ENCODE measurements at places on chromosomes 2 and 18.

DNA sequence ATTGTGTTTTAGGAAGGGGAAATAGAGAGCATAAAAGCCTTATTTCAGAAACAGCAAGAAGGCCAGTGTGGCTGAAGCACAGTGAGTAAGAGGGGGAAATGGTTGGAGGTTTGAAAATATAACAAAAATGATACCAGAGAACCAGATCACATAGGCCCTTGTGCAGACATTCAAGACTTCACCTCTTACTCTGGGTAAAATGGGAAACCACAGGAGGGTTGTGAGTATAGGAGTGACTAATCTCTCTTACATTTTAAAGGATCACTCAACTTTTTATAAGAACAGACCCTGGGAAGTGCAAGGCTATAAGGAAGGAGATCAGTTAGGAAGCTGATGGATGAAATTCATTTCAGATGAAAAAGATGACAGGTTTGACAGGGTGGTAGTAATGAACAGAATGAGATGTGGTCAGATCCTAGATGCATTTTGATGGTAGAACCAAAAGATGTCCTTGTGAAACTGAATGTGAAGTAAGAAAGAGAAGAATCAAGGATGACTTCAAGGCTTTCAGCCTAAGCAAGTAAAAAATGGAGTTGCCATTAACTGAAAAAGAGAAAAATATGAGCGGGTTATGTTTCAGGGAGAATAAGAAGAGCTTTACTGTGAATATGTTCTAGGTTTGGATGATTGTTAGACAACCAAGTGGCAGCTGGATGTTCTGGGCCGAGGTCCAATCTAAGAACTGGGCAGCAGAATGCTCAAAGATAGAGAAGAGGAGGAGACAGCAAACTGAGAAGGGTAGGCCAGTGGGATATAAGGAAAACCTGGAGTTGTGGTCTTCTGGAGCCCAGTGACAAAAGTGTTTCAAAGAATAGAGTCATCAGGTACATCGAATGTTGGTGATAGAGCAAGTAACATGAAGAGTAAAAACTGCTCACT is 65.1 kb downstream of the USP40 start:
- peak; percentile 86 for DNase-seq

- DNase-seq = no peak
Measured at GRCh38 chr2:128970332-128971116, 651.9 kb upstream of the HS6ST1 start.

DNA sequence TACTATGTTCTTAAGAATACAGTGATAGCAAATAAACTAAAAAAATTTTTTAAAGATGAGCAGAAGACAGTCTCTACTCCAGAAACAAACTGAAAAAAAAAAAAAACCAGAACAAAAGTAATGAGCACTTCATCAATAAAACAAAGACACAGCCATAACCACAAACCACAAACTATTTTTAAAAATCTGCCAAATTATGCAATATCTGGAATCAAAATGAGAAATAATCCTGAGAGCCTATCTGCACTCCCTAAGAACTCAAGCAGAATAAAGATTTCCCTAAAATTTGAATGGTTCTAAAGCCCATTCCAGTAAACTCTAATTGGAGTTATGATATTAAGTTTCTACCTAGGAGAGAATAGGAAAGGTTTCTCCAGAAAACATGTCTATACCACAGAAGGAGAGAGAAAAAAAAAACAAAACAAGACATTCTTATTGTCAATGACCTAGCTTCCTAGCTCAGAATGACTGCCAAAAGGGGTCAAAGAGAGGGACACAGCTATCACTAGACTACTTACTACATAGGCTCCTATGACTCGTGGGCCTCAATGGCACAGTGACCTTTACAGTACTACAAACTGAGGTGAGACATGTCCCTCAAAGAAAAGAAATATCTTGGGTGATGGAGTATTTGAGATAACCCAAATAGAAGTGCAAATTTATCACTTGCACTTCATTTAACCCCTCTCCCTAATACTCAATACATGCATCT is 262.8 kb downstream of the ZEB2 start:
- DNase-seq = peak; percentile 64

- DNase-seq = no peak
Measured at GRCh38 chr2:95274291-95275150, at the start of gene PROM2. Gene PROM2 (plus strand): TSS chr2:95274449. CDS start chr2:95274586, 137 bp downstream.

DNA sequence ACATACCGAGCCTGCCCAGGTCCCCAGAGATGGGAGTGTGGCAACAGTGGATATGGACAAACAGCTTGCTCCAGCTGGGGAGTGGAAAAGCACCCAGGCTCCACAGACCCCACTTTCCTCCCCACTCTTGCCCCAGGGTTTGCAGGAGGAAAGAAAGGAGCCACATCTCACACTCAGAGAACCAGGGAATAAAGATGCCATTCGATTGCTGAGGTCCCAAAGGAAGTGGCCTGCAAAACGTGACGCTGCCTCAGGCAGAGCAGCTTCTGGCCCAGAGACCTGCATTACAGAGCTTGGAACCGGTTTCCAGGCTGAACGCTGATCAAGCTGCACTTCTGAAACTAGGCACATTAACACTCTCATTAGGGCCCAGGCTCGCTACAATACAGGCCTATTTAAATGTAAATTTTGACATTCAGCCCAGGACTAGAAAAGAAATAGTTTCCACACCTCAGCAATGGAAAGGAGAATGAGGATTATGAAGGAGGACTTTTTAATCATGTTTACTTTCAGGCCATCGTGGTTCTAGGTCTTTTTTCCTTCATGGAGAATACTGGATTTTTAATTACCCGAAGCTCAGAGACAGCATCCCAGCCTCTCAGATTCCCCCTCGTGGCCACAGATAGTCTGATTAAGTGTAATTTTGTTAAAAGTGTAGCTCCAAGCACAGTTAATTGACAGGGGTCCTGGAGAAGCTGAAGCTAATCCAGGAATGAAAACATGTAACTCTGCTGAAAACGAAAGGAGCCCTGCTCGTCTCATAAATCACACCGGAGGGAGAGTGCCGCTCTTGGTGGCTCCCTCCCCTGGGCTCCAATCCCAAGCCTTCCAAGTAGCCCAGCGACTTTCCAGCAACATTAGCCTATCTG is 221.3 kb upstream of the RAB6C start:
- no peak for DNase-seq

DNA sequence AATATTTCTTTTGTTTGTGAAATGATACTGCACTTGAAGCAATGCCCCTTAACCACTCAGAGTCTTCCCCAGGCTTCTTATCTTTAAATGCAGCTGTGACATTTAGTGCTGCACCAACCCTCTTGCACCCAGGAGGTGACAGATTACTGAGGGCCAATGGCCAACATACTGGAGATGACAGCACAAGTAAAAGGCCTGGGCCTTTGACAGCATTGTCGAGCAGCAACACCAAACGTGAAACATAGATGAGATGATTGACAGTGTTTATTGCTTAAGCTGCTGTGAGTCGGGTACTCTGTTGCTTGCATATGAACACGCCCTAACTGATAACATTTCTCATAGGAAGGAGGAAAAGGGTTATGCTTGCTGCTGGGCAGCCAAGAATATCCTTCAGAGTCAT is 80.3 kb downstream of the THNSL2 start:
- no peak for DNase-seq

GRCh38 chr2:45649858-45650811 is 1.3 kb upstream of the PRKCE start:
- DNase-seq = peak; percentile 62

DNA sequence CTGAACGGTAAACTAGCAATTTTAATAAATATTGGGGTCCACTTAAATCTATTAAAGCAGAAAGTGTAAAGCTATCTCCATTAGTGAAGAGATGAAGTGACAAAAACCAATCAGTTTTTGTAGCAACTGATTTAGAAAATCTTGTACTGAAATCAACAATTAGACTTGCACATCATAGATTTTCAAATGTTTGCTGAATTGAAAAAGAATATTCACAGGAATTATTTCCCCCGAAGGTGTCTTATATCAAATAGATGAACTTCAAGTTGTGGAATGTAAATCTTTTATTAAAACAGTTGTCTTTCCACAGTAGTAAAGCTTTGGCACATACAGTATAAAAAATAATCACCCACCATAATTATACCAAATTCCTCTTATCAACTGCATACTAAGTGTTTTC is 48.7 kb downstream of the ATIC start:
- DNase-seq = no peak

DNA sequence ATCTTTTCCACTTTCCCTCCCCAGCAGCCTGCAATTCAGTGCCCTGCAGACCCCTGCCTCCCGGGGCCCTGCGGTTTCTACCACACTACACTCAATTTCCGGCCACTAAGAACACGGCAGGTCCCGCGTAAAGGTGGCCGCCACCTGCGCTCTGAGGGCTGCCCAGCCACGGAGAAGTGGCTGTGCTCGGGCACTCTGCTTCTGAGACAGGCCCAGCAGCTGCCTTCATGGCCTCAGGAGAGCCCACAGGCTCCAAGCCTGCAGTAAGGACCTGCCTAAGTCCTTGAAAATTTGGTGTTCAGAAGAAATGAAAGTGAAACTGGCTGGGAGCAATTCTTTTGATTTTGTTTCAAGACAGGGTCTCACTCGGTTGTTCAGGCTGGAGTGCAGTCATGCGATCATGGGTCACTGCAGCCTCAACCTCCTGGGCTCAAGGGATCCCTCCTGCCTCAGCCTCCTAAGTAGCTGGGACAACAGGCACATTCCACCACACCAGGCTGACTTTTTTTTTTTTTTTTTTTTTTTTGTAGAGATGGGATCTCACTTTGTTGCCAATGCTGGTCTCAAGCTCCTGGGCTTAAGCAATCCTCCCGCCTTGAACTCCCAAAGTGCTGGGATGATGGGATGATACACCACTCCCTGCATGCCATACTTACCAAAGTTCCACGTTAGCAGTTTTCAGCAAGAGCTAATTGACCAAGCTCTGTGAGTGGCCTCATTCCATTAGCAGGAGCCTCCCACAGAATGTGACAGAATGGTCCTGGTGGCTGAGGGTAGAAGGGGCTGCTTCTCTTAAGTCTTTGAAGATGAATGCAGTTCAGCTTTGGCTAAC is 14.6 kb upstream of the ALPP start:
- DNase-seq = peak; percentile 23

GRCh38 chr18:73235491-73235890 is 367.7 kb upstream of the NETO1 start:
- DNase-seq = peak; percentile 98

DNA sequence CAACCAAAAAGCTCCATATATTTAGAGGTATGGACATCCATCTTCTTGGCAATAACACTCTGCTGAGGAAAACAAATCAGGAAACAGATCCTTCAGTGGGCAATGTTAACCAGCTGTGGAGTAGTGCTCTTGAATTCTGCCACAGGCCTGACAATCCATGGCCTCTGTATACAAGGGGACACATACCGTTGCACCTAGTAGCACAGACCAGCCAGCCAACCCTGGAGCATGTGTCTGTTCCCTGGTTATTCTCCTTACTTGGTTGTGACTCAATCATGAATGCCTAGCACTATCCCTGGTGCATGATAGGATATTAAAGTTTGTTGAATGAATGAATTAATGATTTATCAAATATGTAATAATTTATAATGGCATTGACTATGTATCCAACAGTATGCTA is 261.4 kb upstream of the MGAT5 start:
- no peak for DNase-seq

DNA sequence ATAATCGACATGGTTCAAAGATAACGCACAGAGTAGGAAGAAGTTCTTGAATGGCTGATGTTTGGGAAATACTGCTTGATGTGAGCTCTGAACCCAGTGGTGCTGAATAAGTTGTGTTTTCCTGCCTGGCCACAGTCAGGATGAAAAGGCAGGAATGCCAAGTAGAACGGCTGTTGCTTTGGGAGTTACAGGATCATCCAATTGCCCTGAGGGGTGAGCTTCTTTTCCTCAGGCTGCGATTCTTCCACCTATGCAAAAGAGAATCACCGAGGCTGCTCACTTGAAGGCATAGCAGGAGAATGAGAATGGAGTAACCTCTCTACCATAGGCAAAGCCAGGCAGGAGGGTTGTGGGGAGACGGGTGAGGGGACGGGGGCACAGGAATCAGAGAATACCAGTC is 14.4 kb upstream of the IGFBP2 start:
- no peak for DNase-seq

- peak; percentile 54 for DNase-seq
Measured at GRCh38 chr2:51620796-51621195, 588.9 kb upstream of the NRXN1 start.

DNA sequence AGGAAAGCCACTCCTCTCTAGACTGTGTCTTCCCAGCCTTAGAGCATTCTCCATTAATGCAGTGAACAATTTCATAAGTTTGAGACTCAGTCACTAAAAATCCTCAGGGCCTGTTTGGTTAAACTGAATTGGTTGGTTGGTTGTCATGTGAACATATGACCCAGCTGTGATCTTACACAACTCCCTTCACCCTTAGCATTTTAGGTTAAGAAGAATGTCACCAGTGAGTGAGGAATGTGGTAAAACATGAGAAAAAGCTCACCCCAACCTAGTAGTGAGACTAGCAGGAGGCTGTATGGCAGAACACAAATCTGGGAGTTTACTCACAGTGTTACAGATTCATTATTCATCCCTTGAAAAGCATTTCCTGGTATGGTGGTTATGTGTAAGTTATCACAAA is 32.4 kb downstream of the LHCGR start:
- peak; percentile 76 for DNase-seq

GRCh38 chr2:86309966-86310365 is 27.5 kb downstream of the REEP1 start:
- no peak for DNase-seq

Measured in fibroblast of lung (primary cell).